Globus pallidus (tissue), 1 donor: ENCODE measurements at places on chromosomes 2 and 18.

DNA sequence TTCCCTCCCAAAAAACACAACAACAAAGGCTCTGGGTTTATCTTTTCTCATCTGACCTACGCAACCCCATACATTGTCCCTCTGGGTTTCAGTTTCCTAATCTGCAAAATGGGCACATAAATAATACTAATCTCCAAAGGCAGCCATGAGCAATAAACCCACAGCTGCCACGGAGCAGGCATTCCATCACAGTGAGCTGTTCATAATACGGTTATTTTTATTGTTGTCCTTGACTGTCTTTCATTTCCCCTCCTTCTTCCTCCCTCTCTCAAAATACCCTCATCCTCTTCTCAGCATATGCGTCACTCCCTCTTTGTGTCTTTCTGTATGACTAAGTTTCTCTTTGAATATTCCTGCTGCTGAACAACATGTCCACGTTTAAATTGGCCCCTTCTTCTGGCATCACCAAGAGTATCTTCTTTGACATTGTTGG is 129.8 kb upstream of the CAB39 start:
- no peak for DNase-seq

- DNase-seq, result no peak
Measured at GRCh38 chr18:48116873-48117630, 186.6 kb upstream of the SMAD2 start.

DNA sequence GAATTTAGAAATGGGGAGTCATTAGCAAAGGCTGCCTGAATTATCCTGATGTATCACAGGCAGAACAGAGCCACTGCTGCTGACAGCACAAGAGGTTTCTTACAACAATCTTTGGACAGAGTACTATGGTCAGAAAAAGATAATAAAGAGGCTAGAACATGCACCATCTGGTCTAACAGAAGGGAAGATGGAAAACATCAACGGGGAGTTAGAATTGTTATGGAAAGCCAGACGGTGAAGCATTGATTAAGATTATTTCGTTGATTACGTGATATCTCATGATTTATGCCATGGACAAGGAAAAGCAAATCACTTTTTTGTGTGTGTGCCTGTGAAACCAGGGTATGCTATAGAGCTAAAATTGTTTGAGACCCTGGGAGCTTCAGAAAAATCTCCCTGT is 409.4 kb upstream of the ETAA1 start:
- no peak for DNase-seq

DNA sequence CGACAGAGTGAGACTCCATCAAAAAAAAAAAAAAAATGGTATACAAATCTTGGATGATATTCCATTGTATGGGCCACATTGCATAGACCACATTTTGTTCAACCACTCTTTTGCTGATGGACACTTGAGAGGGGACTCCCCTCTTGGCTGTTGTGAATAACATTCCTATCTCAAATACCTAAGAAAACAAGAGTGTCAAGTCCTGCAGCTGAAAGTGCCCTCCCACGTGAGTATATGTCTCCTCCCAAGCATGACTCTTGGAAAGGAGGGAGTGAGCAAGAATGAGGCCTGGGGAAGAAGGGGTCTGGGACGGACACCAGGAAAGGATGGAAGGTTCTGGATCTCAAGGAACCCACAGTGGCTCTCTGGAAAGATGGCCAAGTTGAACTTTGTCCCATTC is 36.0 kb upstream of the NPAS2 start:
- no peak for DNase-seq

DNA sequence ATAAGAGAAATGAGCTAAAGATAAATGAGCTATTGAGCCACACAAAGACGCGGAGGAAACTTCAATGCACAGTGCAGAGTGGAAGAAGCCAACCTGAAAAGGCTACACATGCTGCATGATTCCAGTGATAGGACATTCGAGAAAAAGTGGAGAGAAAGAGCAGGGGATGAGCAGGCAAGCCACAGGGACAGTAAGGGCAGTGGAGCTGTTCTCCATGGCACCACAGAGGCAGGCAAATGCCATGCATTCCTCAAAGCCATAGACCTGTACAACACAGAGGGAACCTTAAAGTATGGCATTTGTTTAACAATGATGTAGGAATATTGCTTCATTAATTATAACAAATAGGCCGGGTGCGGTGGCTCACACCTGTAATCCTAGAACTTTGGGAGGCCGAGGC is 36.5 kb upstream of the ZNF236 start:
- no peak for DNase-seq

DNA sequence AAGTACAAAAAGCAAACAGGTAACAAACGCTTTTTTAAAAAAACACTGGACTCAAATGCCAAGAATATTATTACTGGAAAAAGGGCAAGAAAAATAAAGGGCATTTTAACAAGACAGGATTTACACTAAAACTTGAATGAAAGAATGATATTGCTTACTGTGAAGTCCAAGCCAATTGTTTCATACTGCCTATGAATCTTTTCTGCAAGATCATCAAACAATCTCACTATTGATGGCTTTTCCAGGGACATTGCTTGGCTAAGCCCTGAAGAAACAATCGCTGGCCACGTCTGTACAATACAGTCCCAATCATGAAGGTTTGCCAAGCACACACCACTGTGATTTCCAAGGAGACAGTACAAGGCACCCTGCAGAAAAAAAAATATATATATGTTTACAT is 41.4 kb upstream of the GPR75 start:
- DNase-seq, result peak; percentile 19

GRCh38 chr2:120857931-120858330 is 122.3 kb downstream of the GLI2 start:
- no peak for DNase-seq

GRCh38 chr2:39020383-39020782 is 100.5 kb downstream of the SOS1 start:
- no peak for DNase-seq

DNA sequence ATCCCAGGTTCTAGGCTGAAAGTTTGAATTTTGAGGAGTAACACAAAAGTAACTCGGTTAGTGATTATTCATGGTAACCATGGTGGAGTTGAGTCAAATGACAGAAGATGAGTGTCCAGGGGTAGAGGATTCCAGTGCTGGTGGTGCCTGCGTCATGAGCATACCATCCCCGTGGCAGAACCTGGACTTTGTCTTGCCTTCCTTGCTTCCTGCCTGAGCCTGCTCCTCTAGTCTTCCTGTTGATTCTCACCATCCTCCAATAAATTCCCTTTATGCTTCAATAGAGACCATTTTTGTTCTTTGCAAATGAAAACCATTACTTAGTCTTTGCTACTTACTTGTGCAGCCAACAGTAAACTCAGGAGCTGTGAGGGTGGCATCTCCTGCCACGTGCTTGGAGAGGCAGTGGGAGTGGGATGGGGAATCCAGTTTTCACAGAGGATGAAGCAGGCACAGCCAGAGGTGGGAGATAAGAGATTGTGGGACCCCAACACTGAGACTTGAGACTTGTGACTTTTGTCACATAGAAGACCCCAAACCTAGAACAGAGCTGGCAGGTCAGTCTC is 4.1 kb upstream of the YES1 start:
- DNase-seq, result no peak

- DNase-seq, result no peak
Measured at GRCh38 chr2:173354073-173354581, 545 bp upstream of the CDCA7 start.

- no peak for DNase-seq
Measured at GRCh38 chr2:236688157-236688556, 118.5 kb downstream of the ACKR3 start.

DNA sequence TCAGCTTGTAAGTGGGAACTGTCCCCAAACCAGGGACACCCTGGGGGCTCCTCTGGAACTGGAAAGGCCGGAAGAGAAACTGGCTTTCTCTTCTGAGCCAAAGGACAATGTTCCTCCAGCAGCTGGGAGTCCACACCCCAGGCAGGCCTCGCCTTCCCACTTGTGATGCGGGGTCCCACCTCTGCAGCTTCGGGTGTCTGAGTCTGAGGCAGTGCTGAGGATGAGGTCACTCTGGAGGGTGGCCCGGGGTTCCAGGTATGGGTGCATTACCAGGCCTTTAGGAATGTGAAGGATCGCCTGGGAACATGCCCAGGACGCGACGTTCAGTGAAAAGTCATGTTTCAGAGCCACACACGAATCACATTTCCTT is 18.2 kb upstream of the BOK start:
- no peak for DNase-seq

DNA sequence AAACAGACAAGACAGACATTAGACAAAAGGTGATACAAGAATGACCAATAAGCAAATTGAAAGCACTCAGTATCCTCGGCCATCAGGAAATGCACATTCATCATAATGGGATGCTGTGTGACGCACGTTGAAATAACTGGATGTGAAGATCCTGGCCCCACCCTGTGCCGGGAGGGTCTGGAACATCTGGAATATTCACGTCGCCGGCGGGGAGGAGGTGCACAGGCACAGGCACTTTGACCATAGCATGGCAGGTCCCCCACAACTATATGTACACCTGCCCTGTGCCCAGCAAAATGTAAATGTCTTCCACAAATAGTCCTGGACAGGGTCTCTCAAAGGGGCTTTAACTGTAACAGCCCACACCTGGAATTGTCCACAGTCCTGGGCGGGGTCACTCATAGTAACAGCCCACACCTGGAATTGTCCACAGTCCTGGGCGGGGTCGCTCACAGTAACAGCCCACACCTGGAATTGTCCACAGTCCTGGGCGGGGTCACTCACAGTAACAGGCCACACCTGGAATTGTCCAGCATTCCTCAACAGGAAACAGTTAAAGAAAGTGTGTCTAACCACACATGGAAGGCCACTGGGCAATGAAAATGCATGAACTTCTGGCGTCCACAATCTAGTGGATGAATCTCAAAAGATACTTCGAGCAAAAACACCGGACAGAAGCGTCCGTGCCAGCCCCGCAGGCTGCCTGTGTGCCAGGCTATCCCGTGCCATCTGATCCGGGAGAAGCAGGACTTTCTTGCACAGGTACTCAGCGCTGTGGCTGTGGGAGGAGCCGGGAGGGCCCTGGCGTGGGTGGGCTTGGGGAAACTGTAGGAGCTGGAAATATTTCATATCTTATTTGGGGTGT is 113.4 kb downstream of the RTP5 start:
- DNase-seq, result no peak

- DNase-seq, result peak; percentile 66
Measured at GRCh38 chr2:197293252-197294007, 17.1 kb downstream of the ANKRD44 start.

DNA sequence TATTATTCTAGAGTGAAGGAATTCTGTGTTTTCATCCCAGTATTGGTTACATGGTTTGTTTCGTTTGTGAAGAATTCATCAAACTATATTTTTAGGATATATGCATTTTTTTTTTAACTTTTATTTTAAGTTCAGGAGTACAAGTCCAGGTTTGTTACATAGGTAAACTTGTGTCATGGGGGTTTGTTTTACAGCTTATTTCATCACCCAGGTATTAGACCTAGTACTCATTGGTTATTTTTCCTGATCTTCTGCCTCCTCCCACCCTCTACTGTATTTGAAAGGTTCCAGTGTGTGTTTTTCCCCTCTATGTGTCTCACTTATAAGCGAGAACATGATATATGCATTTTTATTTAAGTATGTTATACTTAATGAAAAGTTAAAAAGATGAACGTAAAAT is 47.6 kb downstream of the SCN9A start:
- no peak for DNase-seq

DNA sequence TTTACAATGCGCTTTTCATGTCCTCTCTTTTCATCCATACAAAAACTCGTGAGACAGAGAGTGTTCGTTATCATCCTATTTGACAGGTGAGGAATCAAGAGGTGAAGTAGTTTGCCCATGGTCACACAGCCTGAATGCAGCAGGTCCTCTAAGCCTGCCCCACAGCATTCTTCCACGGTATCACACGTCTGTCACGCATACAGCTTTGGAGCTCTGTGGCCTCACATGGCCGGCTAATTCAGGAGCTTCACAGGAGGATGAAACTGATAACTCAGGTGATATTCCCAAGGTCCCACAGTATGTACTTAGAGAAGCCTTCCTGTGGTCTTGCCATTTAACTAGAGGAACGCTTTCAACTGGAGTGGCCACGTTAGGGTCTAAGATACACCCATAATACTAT is 59.0 kb downstream of the MYO5B start:
- no peak for DNase-seq

- no peak for DNase-seq
Measured at GRCh38 chr2:196444442-196444841, 195.1 kb upstream of the CCDC150 start.
